ENCODE measurements at places on chromosomes 12 and 14.
A peak's percentile ranks its signal among the peaks of the same experiment; 100 is the strongest.

GRCh38 chr14:26593357-26593756 is 4.5 kb downstream of the NOVA1 start:
- peak; percentile 25 for DNase-seq

DNA sequence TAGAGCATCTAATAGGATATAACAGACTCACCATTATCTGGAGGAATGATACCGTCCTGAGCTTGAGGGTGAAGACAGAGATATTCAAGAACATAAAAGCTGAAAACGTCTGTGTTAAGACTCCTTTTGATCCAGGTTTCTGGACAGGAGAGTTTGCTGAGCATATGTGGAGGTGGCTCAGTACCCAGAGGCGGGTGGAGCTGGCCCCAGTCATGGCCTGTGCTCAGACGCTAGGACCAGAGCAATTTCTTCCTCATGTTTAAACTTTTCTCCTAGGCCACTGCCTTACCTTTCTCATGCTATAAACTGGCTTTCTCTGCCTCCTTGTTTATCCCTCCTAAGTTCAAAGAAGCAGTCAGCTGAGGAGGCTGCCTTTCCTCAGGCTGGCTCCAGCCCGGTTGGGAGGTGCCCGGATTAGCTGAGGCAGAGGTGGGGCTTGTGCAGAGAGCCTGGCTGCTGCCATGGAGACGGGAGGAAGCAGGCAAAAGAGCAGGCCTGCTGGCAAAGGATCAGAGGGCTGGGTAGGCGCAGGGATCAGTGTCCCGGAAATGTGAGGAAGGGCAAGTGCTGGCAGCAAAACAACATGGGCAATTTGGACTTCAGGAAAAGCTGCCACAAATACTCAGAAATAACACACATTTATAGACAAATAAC is 13.7 kb downstream of the COA8 start:
- peak; percentile 87 for DNase-seq

- DNase-seq = no peak
These were observed 7.8 kb downstream of the KRT1 start for GRCh38 chr12:52672321-52672933.

DNA sequence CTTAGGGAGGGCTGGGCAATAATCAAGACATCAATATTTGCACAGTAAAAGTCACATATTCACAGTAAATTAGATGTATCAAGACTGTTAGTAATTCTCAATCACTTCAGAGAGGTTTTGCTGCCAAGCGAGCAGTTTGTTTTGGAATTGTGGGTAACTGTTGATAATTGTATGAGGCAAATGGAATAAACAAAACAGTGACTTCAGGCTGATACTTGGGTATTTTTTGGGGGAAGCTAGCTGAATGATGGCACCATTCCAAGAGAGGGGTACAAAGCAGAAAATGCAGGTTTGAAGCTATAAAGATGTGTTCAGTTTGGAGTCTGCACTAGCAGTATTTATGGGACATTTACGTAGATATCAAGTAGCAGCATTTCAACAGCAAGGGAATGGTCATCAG is 232.8 kb upstream of the ATP2B1 start:
- DNase-seq = no peak

DNA sequence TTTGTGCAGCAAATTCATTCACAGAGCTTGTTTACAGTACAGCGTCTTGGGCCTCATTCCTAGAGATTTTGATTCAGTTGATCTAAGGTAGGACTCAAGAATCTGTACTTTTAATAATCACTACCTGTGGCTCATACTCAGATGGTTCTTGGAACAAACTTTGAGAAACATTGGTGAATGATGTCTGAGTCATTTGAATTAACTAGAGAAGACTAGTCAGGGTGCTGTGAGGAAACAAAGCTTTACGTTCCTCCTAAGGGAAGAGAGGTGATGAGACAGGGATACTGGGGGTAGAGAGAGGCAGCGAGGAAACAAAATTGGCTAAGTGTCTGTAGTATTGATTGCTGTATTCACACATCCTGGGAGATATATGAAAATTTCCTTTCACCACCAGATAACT is 109.4 kb downstream of the SLC15A5 start:
- no peak for DNase-seq

GRCh38 chr12:32589165-32589865 is 89.8 kb upstream of the DNM1L start:
- no peak for DNase-seq

GRCh38 chr12:96416033-96416799 is 16.0 kb upstream of the CDK17 start:
- no peak for DNase-seq

DNA sequence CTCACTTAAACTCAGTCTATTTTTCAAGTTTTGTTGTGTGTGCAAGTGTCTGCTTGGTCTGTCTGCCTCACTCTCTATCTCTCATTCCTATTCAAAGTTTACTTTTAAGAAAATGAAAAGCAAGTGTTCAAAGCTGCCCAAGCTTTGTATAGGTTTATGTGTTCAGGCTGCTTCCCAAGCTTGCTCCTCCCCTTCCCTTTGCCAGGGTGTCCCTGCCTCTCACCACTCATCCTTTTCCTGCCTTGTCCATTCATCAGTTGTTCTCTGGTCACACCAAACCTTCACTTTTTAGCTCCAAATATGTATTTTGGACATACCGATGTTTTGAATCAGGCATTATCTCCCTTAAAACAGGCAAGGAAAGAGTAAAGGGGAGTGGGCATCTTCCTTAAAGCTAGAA is 41.3 kb downstream of the STK38L start:
- no peak for DNase-seq

DNA sequence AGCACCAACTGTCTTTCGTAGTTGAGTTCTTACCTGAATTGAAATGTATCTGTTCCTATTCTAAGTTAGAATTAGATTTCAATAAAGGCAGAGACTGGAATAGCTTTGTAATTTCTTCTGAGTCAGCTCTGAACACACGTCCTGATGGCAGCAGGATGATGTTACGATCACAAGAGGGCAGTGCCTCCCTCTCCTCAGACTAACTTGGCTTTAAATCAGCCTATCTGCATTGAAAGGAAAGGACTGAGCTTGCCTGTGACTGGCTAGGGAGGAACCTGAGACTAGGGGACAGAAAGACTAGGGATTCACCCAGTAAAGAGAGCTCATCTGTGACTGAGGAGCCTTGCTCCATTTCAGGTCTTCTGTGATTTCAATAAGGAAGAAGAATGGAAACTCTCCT is 323.7 kb upstream of the OR4E1 start:
- no peak for DNase-seq

GRCh38 chr14:88599326-88599725 is 36.5 kb downstream of the ZC3H14 start:
- no peak for DNase-seq

DNA sequence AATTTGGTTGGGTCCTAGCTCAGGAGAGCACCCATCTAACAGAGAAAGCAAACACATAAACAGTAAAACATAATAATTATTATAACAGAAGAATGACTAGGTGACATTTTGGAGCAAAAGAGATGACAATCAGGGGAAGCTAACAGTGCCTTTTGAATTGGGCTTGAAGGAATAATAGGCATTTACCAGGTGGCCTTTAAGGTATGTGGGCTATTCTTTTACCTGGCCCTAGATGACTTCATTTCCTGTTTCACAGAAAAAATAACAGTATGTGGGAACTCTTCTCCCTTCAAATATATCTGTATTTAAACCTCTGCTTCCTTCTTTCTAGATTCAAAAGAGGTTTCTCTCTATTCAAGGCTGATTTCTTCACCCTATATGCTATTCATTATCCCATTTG is 3.8 kb downstream of the IRAK4 start:
- DNase-seq = no peak

DNA sequence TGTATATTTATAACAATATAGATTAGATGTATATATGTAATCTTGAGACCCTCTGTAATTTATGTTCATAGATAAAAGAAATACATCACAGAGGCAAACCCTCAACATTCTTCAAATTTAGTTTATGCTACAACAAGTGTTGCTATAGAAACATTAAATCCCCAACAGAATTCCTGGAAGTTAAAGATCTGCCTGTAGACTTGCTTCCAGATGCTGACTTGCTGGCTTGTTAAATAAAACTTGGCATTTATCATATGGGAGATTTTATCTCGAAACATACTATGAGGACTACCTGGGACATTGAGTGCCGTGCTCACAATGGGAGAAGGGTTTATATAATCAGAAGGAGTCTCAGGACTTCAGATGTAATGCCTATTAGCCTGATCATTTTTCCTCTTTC is 136.3 kb upstream of the PLXNC1 start:
- DNase-seq = no peak

- no peak for DNase-seq
These were observed 5.3 kb downstream of the A2ML1 start for GRCh38 chr12:8827551-8828256.

DNA sequence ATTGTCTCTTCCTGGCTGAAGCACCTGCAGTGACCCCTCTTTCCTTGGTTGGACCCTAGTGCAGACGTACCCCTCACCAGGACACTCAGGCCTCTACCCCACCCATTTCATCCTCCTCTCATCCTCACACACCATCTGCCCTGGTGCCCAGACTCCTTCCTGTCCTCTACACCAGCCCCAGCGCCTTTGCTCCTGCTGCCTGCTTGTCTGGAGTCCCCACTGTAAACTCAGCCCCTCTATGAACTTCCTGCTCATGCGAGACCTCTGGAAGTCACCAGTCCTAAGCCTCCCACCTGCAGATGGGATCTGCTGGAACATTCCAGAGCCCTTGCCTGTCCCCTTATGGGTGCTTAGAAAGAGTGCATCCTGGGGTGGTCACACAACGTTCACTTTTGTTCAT is 242.5 kb downstream of the ADGRD1 start:
- DNase-seq = no peak

DNA sequence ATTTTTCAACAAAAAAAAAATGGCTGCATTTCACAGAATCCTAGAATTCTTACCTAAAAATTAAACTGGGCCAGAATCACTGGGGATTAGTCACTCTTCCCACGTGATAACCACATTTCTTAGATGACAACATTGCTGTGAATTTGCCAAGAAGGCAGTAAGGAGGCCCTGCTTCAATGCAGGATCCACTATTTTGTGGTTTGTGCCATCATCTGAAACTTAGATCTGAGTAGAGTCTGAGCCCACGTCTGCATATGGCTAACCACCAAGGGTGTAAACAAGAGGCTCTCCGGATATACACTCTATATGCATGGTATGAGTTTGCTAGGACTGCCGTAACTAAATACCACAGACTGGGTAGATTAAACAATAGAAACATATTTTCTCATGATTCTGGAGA is 24.4 kb upstream of the TBX5 start:
- DNase-seq = no peak

- DNase-seq = no peak
These were observed 15.1 kb downstream of the SOCS2 start for GRCh38 chr12:93587611-93588010.

DNA sequence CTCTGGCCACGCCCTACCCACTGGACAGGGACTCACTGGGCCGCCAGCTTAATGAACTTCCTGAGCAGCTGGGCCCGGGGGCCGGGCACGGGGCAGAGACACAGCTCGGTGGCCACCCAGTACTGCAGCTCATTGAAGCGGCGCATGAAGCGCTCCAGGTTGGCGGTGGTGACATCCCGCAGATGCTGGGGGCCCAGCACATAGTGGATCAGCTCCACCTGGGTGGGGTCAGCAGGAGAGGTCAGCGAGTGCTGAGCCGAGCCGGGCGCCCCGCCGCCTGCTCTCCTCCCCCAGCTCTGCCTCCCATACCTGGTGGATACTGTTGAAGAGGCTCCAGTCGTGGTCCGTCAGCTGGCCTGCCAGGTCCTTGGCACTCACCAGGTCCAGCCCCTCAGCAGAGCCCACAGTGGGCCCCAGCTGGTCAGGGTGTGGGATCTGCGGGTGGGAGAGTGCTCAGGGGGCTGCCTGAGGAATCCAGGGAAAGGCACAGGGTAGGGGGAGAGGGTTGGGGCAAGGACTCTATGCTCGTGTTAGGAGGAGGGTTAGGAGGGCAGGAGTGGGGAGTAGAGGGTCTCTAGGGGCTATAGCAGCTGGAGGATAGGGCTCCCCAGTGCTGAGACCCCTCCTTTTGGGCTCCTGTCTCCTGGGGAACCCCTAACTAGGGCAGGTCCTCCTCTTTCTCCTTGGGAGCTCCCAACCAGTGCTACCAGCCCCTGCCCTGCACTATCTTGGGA is 15.5 kb upstream of the ENDOU start:
- DNase-seq = no peak

- no peak for DNase-seq
These were observed 30.6 kb downstream of the PPFIBP1 start for GRCh38 chr12:27554421-27555186.

GRCh38 chr12:68905733-68906132 is 27.2 kb downstream of the CPM start:
- DNase-seq = no peak

DNA sequence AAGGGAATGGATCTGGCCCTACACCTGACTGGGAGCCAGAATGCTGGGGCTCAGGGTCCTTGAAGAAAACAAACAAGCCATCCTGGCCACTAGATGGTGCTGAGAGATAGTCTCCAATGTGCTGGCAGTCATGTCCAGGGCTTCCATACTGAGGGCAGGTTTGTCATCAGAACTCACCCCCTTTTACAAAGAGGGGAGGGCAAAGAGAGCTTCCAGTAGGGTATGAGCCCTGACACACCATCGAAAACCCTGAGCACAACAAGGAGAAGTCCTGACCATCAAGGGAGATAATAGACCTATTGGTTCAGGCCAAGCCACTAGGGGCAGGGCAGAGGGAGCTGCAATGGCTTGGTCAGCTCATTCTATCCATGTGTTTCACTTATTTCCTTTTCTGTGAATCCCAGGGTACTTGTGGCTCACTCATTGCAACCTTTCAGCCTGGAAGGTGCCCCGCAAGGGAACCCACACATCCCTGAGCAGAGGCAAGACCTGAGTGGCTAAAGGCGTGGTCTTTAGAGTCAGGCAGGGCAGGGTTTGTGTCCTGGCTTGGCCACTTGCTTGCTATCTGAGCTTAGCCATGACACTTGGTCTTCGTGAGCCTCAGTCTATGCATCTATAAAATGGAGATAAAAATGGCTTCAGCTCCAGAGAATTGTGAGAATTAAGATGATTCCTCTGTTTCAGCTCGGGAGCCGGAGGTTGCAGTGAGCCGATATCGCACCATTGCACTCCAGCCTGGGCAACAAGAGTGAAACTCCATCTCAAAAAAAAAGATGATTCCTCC is 6.2 kb upstream of the PLEKHH1 start:
- DNase-seq = peak; percentile 85

DNA sequence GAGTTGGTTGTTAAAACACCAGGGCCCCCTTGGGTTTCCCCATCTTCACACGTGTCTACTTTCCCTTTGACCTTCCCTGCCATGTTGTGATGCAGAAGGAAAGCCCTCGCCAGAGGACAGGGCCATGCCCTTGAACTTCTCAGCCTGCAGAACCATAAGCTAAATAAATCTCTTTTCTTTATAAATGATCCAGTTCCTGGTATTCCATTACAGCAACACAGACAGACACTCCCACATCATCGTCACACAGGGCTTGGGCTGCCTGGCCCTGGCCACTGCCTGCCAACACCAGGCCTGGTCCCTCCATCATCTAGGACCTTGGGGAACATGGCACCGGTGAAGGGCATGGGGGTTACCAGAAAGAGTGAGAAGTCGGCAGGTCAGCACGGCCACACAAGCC is 84.8 kb downstream of the DPF3 start:
- DNase-seq = no peak

- no peak for DNase-seq
These were observed 30.1 kb downstream of the ANAPC7 start for GRCh38 chr12:110373425-110373824.
